ENCODE measurements at places on chromosomes 3 and 15.

DNA sequence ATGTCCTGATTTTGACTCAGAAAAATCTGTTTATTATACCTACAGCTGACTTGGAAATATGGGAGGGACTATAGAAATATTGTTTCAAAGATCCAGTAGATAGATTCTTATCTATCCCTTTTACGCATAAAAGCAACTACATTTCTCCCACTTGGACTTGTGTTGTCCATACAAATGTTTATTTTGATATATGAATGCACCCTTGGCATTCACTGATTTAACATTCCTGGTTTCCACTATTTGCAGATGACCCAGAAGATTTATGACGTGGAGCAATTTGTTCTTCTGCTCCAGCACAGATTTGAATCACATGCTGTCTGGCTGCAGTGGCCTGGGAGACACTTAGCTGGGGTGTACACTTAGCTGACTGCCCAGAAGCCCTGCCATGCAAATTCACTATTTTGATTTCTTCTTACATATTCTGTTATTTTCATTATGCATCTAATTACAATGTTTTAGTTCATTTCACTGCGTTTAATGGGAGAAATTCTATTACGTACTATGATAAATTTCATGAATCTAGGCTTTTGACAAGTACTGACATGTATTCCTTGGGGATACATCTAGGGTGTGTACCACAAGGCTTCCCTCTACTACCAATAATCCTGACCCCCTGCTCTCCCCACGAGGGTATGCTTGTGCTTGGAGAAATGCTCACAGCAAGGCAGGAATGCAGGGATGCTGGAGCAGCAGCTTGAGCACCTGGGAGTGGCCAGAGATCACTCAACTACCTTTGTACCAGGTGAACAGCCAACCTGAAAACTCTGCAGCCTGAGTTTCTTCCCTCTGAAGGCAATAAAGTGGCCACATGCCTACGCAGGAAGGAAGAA lies 223.6 kb upstream of the TBL1XR1 start:
- DNase-seq: no peak

- no peak for DNase-seq
These were observed 42.0 kb upstream of the SEC61A1 start for GRCh38 chr3:128009952-128010846.

GRCh38 chr3:61857297-61857696 lies 295.9 kb downstream of the PTPRG start:
- no peak for DNase-seq

DNA sequence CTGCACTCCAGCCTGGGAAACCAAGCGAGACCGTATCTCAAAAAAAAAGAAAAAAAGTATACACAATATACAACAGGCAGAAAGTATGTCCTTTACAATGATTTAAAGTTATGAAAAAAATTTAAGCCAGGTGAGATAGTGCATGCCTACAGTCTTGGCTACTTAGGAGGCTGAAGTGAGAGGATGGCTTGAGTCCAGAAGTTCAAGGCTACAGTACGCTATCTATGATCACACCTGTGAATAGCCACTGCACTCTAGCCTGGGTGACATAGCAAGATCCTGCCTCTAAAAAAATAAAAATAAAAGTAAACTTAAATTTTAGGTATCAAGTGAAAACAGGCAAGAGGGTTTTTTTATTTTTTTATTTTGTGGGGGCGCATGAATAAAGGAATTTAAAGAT lies 3.1 kb upstream of the KNSTRN start:
- DNase-seq: no peak

GRCh38 chr3:126320517-126321293 lies 36.5 kb downstream of the KLF15 start:
- DNase-seq: no peak

DNA sequence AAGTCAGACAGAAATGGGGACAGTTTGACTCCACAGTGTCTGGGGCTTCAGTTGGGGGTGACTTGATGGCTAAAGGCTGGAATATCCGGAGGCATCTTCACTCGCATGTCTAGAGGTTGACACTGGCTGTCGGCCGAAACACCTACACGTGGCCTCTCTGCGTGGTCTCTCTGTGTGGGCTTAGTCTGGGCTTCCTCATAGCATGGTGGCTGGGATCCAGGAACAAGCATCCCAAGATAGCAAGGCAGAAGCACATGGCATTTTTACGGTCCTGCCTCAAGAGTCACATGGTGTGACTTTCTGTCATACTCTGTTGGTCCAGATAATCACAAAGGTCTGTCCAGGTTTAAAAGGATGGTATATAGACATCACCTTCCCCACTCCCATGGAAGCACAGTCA lies 34.5 kb downstream of the MAGI1 start:
- DNase-seq: no peak

DNA sequence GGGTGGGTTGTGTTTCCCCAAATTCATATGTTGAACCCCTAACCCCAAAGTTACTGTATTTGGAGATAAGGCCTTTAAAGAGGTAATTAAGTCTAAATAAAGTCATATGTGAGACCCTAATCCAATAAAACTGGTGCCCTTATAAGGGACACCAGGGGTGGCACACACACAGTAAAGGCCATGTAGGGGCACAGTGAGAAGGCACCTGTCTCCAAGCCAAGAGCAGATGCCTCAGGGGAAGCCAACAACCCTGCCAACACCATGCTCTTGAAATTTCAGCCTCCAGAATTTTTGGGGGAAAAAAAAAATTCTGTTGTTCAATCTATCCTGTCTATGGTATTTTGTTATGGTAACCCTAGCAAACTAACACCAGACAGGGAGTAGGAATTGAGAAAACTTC lies 1.5 kb upstream of the GMNC start:
- DNase-seq: no peak

DNA sequence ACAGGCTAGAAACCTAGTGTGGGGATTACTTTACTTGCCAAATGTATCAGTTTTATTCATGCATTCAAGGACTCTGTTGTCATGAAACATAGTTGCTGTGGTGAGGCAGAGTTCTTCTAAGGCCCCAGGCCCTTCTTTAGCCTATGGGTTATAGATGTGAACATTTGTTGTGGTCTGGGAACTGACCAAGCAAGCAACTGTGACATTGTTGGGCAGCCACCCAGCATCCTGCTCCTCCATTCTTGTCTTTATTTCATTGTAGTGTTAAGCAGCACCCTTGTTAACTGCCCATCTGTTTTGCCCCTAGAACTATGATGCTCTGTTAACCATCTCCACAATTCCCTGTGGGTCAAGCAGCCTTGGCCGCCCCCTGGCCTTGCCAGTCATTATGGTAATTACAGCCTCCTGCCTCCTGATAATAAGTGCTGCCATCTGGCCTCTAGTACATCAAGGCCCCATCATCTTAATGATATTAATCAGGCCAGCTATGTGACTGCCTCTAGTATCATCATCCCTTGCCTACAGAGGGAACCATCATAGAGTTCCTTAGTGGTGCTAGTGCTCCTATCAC lies 12.2 kb upstream of the IFT57 start:
- no peak for DNase-seq

All from central memory CD4-positive, alpha-beta T cell (primary cell).